ENCODE measurements at places on chromosomes 6 and 20.

DNA sequence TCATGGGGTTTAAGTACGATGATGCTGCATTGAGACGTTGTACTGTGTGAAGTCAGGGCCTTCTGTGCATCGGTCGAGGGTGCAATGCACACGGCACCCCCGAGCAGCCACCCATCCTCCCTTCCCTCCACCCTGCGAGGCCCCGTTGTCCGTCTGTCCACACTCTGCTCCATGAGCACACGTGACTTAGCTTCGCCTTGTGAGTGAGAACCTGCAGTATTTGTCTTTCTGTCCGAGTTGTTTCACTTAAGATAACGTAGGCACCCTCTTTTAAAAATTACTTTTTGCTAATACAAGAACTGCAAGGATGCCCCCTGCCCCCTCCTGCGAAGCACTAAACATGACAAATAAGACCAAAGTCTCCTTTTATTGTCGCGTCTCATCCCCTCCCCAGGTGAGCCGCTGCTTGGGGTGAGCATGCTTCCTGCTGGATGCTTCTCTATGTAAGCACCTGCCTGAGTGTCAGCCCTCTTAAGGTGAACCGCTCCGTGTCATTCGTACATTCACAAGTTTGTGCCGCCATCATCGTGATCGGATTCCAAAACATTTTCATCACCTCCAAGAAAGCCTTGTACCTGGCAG lies 3.6 kb upstream of the RBBP8NL start:
- no peak for DNase-seq

DNA sequence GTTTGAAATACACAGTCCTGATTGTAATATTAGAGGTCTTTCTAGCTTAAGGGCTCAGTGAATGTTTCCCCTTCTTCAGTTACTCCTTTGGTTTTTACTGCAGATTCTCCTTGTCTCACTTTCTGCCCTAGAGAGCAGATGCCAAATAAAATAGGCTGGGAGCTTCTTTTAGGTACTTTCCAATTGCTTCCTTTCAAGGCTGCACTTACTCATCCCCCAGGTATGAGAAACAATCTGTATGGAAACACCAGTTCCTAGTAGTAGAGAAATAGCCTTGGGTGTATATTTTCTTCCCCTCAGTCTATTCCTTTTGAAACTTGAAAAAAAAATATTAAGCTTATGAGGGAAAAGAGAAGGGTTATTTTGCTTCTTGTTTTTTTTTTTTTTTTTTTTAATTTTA lies 139.7 kb downstream of the PAK5 start:
- DNase-seq, result no peak

DNA sequence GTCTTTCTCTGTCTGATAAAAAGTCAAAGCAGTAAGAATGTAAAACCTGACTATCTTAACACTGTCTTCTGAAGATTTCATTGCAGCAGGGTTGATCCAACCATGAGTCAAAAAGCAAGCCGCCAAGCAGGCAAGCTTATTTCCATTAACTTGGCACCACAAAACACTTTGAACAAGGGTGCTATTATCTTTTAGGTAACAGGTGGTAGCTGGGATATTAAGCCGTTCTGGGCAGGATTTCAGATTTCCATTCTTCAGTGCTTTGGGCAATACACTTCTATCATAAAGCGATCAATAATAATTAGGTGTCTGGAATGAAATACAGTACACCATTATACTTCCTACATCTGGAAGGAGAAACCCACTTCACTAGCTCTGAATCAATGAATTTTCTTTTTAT lies 181.9 kb downstream of the TBC1D7 start:
- no peak for DNase-seq

- DNase-seq, result no peak
These were observed 24.6 kb downstream of the KHDC1L start for GRCh38 chr6:73200735-73201134.

GRCh38 chr20:54320148-54320607 lies 112.3 kb downstream of the PFDN4 start:
- no peak for DNase-seq

GRCh38 chr6:80550281-80550680 lies 443.8 kb downstream of the BCKDHB start:
- DNase-seq, result no peak

DNA sequence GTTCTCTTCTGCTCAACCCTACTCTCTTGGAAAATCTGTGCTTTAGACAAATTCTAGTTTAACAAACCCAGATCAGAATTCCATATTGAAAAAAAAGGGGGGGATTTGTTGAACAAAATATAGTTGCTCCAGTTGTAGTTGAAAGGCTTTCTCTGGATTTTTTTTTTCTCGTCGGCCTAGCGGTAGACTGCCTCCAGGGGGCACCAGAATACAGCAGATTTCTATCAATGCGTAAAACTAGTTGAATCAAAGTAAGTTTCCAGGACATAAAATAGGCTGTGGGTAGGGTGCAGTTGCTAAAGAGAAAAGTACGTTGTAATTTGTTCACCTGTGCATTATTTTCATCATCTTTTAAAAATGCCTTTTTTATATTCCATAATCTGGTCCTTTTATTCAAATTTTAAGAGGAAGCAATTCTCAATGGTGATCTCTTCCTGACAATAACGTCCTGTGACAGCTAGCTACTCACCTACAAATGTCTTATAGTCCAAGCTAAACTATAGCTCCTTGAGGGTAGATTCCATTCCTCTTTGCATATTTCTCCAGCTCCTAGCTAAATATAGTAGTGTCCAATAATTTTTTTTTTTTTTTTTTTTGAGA lies 105.4 kb downstream of the PERP start:
- peak; percentile 66 for DNase-seq

GRCh38 chr6:145026267-145026679 lies 709.0 kb downstream of the EPM2A start:
- DNase-seq, result no peak

DNA sequence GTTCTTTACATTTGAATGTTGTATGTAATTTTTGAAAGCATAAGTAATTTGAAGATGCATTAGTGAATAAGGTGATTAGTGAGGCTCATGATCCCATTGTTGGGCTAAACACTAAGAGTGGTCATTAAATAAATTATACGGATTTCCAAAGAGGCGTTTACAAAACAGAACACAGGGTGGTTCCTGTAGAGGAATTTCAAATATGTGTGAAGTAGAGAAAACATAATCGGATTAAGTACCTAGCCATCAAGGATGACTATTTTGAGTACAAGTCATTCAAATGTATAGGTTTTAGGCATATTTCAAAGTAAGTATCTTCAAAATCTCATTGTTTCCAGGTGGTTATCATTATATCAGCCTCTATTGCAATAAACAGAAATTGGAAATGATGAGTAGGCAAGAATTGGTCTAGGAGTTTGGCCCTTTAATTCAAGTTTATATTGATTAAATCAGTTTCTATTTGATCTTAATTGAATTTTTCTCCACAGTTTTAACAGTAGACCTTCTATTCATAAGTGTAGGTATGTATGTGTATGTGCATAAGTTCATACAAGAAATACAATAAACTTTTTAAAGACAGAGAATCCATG lies 94.8 kb downstream of the MYLK4 start:
- no peak for DNase-seq

DNA sequence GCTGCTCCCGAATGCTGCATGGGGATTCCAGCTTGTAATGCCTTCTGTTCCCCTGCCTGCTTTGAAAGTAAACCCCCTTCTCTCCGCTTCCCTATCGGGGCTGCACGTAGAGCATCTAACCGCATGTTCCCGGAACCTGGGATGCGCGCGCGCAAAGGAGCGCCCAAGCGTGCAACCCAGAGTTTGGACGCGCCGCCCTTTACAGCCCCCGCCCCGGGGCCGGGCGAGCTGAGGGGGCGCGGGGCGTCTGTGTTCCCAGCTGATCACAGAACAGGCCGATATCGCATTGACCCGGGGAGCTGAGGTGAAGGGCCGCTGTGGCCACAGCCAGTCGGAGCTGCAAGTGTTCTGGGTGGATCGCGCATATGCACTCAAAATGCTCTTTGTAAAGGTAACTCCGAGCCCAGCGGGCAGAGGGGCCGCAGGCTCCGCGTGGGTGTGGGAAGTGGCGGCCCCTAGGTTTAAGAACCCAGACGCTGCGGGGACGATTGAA lies 1.4 kb downstream of the LAMP5 start:
- DNase-seq, result no peak

GRCh38 chr6:104183816-104184435 lies 675.8 kb downstream of the HACE1 start:
- no peak for DNase-seq

DNA sequence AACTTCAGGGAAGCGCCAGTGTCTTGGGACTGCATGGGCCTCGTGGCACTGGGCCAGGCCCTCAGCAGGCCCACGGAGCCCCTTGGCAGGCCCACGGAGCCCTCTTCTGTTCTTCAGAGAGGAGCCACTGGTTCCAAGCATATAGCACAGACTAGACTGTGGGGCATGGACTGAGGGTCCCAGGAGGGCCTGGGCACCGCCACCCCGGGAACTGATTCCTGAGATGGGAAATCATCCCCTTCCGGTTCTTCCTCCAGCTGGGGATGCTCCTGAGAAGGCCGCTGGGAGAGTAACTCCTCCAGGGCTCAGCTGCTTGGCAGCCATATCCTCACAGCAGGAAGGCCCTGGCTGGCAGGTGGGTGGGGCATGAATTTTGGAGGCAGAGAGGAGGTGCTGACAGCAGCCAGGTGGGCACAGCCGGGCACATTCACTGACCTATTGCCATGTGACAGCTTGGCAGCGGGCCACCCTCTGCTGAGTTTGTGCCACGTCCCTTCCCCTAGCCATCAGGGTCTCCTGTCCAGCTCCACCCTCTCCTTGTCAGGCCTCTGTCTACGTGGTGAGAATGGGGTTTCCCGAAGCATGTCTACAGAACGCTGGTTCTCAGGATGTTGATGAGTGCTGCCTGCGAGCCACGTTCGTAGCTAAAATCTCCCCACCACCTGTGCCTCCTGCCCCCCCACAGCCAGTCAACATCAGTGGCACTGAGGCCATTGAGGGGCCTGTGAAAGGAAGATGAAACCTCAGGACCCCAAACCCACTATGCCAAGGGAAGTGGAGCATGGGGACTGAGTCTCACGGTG lies 152.1 kb downstream of the TAF4 start:
- DNase-seq, result no peak

- no peak for DNase-seq
These were observed 355.2 kb downstream of the ADGRB3 start for GRCh38 chr6:68990317-68990716.

DNA sequence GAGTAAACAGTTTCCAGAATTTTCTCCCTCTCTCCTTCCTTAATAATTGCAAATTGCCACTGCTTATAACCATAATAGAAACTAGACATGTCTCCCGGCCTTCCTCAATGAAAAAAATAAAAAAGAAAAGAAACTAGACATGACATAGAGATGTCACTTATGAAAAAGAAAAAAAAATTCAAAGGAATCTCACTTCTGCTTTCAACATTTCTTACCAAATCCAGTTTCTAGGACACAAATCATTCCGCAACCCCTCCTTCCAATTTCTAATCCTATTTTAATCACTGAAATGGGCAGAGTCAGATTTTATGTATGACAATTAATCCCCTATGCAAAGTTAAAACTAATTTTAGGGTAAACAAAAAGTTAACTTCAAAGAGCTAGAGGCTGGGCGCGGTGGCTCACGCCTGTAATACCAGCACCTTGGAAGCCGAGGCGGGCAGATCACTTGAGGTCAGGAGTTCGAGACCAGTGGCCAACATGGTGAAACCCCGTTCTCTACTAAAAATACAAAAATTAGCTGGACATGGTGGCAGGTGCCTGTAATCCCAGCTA lies 40.1 kb upstream of the EEF1A1 start:
- DNase-seq, result no peak

DNA sequence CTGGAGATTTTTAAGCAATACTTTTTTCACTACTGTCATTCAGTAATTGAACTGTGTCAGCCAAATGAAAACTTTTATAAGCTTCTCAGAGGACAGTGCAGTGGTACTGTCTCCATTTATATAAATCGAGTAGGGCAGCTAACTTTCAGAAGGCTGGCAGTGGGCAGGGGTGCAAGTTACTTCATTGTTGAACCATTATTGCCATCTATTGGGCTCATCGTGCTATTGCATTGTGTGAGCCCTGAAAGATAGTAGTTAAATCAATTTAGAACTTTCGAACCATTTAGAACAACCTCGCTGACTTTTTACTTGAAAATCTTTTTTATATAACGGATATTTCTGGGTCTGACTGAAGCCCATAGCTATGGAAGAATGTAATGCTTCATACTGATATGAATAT lies 347.8 kb upstream of the PLCB4 start:
- DNase-seq, result peak; percentile 8

DNA sequence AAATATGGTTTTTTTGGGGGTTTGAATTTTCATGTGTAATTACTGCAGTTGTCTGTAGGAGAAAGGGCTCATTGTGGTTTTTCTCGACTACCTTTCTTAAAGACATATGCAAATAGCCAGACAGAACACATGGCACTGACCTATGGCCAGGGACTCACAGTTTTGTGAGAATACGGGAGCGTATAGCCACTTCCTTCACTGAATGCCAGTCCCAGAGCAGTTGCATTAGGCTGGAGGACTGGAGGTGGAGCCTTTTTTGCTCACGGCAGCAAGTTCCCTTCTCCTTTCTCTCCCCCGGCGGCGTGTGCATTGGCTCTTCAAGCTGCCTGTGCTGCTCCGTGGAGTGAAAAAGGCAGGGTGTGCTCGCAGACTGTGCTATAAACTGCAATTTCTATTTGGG lies 114.9 kb downstream of the AKAP7 start:
- peak; percentile 11 for DNase-seq

DNA sequence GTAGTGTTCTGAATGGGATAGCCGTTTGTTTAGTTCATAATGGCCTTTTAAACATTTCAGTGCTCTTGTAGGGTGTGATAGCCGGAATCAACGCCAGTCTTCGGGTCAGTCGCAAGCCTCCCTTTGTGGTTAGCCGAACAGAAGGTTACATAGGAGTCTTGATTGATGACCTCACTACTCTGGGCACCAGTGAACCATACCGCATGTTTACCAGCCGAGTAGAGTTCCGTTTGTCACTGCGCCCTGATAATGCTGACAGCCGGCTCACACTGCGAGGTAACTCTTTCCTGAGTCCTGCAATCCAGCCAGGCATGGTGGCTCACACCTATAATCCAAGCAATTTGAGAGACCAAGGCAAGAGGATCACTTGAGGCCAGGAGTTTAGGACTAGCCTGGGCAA lies 20.4 kb downstream of the MTO1 start:
- no peak for DNase-seq

GRCh38 chr6:15065261-15065989 lies 180.4 kb upstream of the JARID2 start:
- DNase-seq, result no peak

DNA sequence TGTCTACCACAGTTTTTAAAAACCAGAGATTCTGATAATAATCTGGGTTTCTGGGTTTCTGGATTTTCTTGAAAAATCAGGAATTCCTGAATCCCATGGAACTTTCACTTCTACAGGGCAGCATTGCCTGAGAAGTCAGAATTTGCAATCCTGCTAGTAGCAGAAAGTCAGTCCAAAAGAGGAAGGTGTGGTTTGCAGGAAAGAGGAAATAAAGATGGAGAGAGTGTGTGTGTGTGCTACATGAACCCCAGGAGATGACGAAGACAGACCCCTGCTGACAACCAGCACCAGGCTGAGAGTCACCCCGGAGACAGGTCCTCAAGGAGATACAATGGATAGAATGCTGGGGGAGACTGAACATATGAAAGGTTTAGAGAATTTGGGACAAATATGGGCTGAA lies 44.9 kb downstream of the PRND start:
- DNase-seq, result no peak

Data from activated gamma-delta T cell treated with Interleukin-2 at 50 U/mL for 16 hours (primary cell).